ENCODE measurements at places on chromosomes 13 and 19.

DNA sequence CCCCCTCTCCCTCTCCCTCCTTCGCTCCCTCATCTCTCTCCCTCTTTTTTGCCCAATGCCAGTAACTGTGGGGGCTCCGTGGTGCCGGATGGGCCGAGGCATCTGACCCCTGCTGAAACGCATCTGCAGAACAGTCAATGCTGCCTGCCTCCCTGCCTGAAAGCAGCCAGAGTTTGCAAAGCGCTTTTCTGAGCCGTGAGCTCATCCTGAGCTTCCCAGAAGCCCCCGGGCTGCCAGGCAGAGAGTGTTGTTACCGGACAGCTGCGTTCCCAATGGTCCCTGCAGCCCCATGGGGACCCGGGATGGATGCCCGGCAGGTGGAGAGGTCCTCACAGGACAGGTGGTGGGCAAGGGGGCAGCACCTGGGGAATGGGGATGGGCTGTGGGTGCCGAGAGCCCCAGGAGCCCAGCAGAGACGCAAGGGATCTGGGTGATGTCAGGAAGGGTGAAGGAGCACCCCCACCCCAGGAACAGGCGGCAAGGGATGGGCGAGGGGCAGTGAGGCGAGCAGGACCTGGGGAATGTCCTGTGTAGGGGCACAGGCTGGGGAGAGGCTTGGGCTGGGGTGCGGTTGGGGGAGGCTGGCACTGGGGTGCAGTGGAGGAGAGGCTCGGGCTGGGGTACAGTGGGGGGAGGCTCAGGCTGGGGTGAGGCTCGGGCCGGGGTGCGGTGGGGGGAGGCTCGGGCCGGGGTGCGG lies 33.0 kb downstream of the GPX4 start:
- no peak for DNase-seq

DNA sequence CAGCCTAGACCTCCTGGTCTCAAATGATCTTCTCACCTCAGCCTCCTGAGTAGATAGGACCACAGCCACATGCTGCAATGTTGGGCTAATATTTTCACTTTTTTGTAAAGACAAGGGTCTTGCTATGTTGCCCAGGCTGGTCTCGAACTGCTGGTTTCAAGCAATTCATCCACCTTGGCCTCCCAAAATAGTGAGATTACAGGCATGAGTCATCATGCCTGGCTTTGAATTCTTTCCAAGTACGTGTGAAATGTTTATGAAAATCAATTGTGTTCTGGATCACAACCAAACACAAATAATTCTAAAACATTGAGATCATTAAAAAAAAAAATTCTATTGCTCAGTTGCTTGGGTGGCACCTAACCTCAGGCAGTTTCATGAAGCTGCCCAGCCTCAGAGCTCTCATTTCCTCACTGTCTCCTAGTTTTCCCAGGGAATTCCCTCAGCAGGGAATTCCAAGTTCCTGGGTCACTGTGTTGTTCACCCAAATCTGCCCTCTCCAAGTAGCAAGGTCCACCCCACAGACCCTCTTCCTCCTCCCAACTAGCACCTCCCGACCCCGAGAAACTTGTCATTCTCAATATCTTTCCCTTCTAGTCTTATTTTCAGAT lies 44.8 kb downstream of the ING1 start:
- DNase-seq, result no peak

GRCh38 chr19:51711702-51712101 lies 12.1 kb downstream of the HAS1 start:
- DNase-seq, result no peak

DNA sequence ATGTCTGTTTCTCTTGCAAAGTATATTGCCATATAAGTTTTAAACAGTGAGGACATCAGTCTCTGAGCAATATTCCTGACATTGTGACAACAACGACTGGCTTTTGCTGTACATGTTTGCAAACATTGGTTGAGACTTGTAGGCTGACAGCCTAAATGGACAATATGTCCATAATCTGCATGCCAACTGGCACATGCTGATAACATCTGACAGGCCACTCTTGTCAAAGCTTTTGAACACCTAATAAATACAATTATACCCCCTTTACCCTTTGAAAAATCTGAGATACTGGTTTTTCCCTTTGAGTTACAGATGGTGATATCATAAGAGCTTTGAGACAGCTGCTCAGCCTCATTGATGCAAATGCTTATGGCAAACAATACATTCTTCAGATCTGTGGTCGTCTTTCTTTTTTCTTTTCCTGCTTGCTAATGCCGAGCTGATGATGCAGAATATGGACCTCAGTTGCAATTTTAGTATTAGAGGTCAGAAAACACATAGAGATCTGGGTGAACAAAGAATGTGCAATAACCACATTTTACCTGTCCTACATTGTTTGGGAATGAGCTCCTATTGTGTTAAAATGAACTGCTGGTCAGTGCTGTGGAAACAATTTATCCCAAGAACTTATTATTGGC lies 114.9 kb downstream of the RFC3 start:
- DNase-seq, result no peak

DNA sequence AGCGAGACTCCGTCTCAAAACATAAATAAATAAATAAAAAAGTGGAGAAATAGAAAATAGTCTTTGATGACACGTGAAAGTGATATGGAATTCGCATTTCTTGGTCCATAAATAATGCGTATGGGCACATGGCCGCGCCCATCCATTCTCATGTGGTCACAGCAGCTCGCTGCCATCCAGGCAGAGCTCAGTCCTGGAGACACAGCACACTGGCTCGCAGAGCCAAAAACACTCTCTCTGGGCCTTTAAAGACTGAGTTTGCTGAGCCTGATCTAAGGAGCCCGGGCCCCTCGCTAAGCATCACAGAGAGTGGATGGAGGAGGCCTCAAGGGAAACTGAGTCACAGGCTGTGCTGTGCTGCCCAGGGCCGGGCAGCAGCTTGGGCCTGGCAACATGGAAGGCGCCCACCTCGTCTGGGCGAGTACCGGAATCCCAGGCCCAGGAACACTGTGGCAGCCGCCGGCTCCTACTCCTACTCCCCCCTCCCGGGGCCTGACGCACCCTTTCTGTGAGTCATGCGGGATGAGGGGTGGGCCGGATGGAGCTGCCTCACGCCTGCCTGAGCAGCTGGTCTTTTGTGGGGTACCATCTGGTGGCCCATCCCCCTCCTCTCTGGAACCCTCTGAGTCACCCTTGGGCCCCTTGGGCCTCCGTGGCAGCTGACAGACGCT lies 28.9 kb upstream of the CACTIN start:
- peak; percentile 95 for DNase-seq

DNA sequence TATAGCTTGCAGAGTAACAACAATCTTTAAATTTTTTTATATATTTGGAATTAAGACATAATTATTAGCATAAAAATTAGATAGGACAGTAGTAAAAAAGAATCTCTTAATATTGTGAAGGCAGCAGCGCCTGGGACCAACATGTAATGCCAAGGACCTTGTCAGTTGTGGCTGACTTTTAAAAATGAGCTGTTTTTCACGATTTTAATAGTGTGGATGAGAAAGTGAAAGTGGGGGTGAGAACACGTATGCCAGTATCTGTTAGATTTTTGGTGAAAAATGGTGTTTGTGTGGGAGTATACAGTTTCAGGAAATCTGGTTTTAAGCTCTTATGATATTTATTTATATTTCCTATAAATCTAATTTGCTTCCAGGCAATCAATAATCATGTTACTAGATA lies 125.2 kb downstream of the LMO7 start:
- no peak for DNase-seq

GRCh38 chr19:14433554-14434501 lies 722 bp downstream of the PKN1 start:
- no peak for DNase-seq

DNA sequence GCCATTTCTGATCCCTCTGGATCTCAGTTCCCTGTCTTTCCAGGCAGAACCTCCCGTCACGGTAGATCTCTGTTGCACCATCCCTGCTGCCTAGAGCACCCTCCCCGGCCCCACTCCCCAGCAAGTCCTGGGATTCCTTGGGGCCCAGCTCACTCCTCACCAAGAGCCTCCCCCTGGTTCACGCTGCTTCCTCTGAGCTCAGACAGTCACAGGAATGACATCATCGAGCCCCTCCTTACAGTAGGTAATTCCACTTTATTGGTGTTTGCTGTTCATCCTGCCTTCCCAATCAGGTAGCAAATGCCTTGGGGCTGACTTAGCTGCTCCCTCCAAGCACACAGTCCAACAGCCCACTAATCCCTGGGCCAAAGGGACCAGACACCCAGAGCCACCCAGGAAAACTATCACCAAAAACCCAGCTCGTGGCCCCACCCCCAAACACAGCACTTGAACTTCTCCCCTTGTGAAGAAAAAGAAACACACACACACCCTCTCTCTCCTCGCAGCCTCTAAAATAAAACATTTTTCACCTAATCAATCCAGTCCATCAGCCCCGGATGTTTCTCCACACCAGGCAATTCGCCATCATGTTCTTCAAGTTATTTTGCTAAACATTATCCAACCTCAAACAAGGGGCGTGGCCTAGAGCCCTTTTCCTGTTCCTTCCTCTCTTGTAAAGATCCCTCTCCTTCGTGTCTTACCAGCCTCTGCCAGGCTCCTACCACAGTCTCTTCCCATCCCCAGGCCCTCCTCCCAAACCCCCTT lies 2.5 kb downstream of the NAPA start:
- peak; percentile 37 for DNase-seq

DNA sequence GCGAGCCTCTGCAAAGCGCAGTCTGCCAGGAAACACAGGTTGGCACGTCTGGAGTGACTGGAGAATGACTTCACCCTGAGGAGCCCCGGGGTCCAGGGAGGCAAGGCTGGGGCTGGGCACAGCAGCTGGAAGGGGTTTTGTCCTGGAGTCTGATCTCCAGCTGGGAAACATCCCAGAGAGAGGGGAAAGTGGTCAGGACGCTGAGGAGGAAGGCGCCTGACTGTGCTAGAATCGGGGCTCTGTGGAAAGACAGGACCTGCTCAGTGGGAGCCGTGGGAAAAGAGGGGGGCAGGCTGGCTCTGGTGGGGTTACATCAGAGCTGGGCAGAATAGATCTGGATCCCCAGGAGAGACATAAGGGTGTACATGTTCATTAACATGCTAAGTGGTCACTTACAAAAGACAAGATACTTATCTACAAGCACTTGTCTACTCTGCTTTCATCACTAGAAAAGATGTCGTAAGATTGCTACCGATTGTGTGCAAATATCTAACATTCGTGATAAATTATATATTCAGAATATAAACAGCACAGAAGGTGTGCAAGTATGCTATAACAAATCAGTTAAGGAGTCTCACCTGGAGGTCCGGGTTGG lies 106.6 kb downstream of the COL4A1 start:
- DNase-seq, result no peak

- no peak for DNase-seq
These were observed at the start of gene CRX for GRCh38 chr19:47821460-47822020. CRX (plus strand) TSS chr19:47821937; CDS start chr19:47834444, 12,507 bp downstream.

- peak; percentile 5 for DNase-seq
These were observed at the start of gene CHST8 for GRCh38 chr19:33621811-33622504. CHST8 (plus strand) TSS chr19:33621953; CDS start chr19:33689262, 67,309 bp downstream.

DNA sequence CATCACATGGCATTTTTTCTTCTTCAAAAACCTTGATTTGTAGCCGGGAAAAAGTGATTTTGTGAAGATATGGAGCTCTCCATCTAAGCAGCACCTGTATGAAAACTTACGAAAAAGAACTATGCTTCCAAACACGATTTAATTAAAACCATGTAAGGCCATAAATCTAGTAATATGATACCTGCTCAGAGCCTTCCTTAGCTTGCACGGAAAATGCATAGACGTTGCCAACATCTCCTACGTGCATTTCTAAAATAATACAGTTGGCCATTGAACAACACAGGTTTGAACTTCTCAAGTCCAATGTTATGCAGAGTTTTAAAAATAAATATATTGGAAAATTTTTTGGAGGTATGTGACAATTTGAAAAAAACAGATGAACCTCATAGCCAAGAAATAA lies 59.1 kb upstream of the RNF113B start:
- no peak for DNase-seq

DNA sequence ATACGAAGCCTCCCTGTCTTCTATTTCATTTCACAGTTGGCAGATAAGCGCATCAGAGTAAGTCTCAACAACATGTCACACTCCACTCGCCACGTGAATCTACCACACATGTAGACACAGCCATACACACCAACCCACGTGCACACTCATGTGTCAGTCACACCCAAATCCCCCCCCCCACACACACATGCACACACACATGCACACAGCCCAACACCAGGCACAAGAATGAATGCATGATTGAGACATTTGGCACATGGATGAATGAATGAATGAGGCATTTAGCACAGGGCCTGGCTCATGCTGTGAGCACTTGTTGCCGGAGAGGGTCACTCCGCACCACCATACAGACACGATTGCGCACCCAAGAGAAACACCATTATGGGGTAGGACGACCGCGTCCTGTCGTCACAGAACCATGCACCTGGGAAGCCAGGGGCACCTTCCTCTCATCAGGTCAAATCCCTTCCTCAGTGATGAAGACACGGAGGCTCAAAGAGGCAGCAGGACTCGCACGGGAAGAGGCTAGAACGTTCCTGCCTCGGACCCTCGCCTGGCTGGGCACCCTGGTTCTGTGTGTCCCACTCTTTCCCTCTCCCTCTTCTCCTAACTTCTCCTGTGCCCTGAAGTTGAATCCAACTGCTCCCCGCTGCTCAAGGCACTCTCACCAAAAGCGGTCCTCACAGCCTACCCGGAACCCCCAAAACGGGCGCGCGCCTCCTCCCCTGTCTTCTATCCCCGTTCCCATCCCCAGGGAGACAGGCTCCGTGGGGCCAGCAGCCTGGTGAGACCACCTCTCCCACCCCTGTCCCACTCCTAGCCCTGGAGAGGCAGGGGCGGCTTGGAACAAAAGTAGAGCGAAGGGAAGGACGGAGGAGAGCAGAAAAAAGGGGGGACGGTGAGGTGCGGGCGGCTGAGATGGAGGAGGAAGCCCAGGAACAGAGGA lies 1.3 kb downstream of the MEIS3 start:
- DNase-seq, result no peak

Measured in GM04504 (cell line).